Stimulated activated CD4-positive, alpha-beta T cell treated with anti-CD3 and anti-CD28 coated beads, Interleukin-1b, Interleukin-23, amount 100 ng/mL, for 4 hours (primary cell): ENCODE measurements at places on chromosomes 16 and 17.
A peak's percentile ranks its signal among the peaks of the same experiment; 100 is the strongest.

DNA sequence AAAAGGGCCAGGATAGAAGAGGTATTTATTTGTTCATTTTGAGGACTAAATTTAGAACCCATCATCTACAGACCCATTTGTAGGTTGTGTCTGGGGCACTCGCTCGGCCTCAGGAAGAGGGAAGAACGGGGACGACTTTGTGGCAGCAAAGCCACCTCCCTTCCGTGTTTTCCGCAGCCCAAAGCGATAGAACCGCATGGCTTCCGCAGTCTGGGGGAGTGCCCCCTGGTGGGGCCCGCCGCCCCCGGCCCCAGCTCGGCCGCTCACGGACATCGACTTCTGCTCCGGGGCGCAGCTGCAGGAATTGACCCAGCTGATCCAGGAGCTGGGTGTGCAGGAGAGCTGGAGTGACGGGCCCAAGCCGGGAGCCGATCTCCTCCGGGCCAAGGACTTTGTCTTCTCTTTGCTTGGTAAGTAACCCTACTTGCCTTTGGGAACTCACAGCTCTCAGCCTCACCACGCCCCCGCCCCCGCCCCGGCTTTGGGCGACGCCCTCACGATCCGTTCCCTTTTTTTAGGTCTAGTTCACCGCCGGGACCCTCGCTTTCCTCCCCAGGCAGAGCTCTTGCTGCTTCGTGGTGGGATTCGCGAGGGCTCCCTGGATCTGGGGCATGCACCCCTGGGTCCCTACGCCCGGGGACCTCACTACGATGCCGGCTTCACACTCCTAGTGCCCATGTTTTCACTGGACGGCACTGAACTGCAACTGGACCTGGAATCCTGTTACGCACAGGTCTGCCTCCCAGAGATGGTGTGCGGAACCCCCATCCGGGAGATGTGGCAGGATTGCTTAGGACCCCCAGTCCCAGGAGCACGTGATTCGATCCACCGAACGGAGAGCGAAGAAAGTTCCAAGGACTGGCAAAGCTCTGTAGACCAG, 681 bp downstream of the TMEM102 start:
- peak; percentile 38 for DNase-seq

DNA sequence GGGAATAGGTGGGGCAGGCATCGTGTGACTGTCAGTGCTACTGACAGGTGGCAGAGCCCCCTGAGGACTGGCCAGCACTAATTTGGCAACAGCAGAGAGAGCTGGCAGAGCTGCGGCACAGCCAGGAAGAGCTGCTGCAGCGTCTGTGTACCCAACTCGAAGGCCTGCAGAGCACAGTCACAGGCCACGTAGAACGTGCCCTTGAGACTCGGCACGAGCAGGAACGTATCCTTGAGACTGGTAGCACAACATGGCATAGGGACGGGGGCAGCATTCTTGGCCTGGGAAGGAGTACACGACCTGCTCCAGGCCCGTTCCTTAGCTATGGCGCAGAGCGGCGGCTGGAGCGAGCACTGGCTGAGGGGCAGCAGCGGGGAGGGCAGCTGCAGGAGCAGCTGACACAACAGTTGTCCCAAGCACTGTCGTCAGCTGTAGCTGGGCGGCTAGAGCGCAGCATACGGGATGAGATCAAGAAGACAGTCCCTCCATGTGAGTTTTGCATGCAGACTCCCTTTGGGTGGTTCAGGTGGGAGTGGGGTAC, 3.0 kb upstream of the NRN1L start:
- no peak for DNase-seq

DNA sequence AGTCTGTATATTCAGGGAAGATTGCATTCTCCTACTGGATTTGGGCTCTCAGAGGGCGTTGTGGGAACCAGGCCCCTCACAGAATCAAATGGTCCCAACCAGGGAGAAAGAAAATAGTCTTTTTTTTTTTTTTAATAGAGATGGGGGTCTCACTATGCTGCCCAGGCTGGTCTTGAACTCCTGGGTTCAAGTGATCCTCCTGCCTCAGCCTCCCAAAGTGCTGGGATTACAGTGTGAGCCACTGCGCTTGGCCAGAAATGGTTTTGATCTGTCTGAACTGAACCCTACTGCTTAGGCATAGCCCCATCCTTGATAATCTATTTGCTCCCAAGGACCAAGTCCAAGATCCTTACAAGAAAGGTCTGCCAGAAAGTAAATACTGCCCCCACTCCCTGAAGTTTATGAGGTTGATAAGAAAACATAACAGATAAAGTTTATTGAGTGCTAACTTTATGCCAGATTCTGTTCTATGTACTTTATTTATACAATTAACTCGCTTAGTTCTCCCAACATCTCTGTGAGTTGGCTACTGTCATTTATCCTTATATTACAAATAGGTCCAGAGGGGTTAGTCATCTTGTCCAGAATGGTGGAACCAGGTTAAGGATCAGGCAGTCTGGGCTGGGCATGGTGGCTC, 13.5 kb downstream of the G6PC1 start:
- no peak for DNase-seq

- DNase-seq, result peak; percentile 12
These were observed 14.6 kb downstream of the ATP5PD start for GRCh38 chr17:75031972-75032719.

GRCh38 chr16:77496934-77497333, 62.1 kb upstream of the ADAMTS18 start:
- DNase-seq, result no peak

- DNase-seq, result peak; percentile 57
These were observed 13.5 kb upstream of the TBX21 start for GRCh38 chr17:47719411-47720152.
